ENCODE measurements at places on chromosomes 3 and 15. TPM values are rescaled to one million over a fixed set of nuclear protein-coding genes. Genes with fewer than 3 reads are reported as not detected.

- no peaks in the 10 kb centered on the region for H3K36me3 ChIP-seq
- H3K4me3 ChIP-seq = no peak overlapping the region
- no peak for DNase-seq
- peaks cover 51% of the 10 kb centered on the region for H3K4me1 ChIP-seq
- H3K27me3 ChIP-seq = no peaks in the 10 kb centered on the region
These were observed 6.4 kb downstream of the HES1 start for GRCh38 chr3:194142156-194142910.

GRCh38 chr15:56758770-56759449 is 25.6 kb upstream of the ZNF280D start:
- no peaks in the 10 kb centered on the region for H3K27me3 ChIP-seq
- DNase-seq = no peak

SLC22A13 gene
- not detected for total RNA-seq

DNA sequence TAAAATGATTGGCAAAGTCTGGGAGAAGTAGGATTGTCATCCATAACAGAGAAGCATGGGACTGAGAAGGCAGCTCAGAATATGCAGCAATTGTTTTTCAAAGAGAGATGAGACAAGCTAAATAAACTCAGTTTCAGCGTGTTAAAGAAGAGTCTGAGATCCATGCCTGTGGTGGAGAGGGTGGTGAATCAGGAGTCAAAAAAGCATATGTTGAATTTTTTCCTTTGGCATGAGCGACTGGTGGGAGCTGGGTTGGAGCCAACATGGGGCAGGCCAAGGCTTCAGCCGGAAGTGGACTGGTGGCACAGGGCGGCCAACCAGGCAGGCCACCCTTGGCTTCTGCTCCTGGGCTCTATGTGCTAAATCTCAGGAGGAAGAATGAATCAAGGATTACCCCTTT is 102.0 kb downstream of the SST start:
- no peaks in the 10 kb centered on the region for H3K36me3 ChIP-seq
- H3K27me3 ChIP-seq = no peaks in the 10 kb centered on the region
- H3K27ac ChIP-seq = peak overlapping the region; percentile 70

GRCh38 chr3:134315286-134316106 is 58.8 kb downstream of the AMOTL2 start:
- peak overlapping the region; percentile 94 for H3K27ac ChIP-seq
- no peaks in the 10 kb centered on the region for H3K27me3 ChIP-seq
- H3K4me1 ChIP-seq = peaks cover 46% of the 10 kb centered on the region
- no peak overlapping the region for H3K4me3 ChIP-seq

DNA sequence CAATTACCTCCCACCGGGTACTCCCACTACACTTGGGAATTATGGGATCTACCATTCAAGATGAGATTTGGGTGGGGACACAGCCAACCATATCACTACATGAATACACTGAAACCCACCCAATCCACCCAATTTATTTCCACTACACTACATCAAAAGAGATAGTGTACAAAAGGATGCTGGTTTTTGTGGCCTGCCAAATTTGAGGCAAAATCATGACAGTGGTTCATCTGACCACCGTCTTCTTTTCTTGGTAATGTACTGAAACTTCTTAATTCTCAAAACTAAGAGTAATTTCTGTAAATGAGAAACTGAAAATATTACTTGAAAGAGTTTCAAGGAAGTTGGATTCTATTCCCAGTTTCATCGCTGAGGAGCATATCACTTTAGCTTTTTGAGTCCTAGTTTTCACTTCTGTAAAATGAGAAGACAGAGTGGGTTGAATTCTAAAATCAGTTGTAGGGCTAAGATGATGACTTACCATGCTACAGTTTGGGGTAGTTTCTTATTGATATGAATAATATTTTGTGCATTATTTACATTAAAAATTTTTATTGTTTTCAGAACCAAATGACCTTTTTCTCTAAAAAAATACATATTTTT is 360.4 kb upstream of the CNTN6 start:
- H3K27me3 ChIP-seq = no peaks in the 10 kb centered on the region
- no peak overlapping the region for H3K27ac ChIP-seq
- H3K4me3 ChIP-seq = no peak overlapping the region

DNA sequence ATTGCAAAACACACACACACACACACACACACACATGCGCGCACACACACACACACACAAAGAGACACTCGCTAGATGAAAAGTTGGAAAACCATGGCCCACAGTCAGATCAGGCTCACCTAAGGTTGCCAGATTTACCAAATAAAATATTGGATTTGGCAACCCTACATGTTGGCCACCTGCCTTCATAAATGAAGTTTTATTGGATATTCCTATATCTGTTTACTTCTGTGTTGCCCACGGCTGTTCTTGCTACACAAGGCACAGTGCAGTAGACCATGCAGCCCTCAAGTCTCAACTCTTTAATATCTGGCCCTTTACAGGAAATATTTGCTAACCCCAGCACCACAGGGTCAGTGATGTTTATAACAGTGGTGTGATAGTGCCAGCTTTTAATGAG is 445.0 kb upstream of the PROK2 start:
- H3K27ac ChIP-seq = no peak overlapping the region
- H3K4me3 ChIP-seq = no peak overlapping the region
- no peaks in the 10 kb centered on the region for H3K27me3 ChIP-seq
- peaks cover 10% of the 10 kb centered on the region for H3K4me1 ChIP-seq
- DNase-seq = peak; percentile 15
- no peaks in the 10 kb centered on the region for H3K36me3 ChIP-seq

DNA sequence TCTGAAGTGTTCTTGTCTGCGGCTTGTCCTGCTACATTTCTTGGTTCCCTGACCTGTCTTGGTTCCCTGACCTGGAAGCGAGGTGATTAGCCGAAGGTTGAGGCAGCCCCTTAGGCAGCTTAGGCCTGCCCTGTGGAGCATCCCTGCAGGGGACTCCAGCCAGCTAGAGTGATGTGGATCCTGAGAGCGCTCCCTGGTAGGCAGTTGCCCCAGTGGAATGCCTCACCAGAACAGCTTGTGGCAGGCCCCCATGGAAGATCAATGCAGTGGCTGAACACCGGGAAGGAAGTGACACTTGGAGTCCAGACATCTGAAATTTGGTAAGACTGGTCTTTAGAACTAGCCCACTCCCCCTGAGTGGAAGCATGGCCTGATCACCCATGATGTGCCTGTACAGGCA is 5.5 kb upstream of the ROBO1 start:
- H3K4me3 ChIP-seq = no peak overlapping the region
- no peak for DNase-seq
- no peaks in the 10 kb centered on the region for H3K36me3 ChIP-seq
- no peaks in the 10 kb centered on the region for H3K4me1 ChIP-seq
- H3K27me3 ChIP-seq = no peaks in the 10 kb centered on the region

DNA sequence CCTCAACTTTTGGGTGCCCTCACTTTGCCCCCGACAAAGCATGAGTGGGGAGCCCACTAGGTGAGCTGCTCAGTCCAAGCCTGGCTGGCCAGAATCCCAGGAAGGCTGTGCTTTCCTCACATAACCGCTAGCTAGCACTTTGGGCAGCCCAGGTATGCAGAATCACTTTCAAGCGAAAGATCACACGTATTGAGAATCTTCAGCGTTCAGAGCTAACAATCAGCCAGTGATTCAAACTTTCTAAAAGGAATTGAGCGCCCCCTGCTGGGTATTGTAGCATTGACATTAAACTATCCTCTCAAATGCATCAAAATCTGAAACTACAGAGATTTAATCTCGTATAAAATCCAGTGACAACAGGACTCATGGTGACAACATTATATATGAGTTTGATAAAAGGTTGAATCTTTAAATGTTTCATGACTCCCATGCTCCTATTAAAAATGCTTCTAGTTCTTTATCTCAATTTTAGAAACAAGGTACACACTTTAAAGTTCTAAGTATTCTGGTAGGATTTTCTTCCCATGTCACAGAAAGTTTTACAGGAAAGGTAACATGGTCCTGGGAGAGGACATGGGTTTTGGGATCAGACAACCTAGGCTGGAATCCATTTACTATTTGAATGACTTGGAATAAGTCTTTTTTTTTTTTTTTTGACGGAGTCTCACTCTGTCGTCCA is 11.8 kb downstream of the ANAPC13 start:
- H3K27me3 ChIP-seq = no peaks in the 10 kb centered on the region
- DNase-seq = peak; percentile 78
- no peak overlapping the region for H3K4me3 ChIP-seq
- no peaks in the 10 kb centered on the region for H3K36me3 ChIP-seq
- H3K27ac ChIP-seq = no peak overlapping the region

- H3K27me3 ChIP-seq = no peaks in the 10 kb centered on the region
- H3K4me3 ChIP-seq = no peak overlapping the region
- no peaks in the 10 kb centered on the region for H3K4me1 ChIP-seq
- no peaks in the 10 kb centered on the region for H3K36me3 ChIP-seq
- DNase-seq = no peak
These were observed 37.8 kb downstream of the SMARCC1 start for GRCh38 chr3:47743855-47744254.

TUSC7 gene
- not detected for total RNA-seq

ITIH3 gene
- 1.6 TPM for total RNA-seq

RASGRP1 gene
- 15.5 TPM for total RNA-seq

- no peak overlapping the region for H3K4me3 ChIP-seq
- peak; percentile 33 for DNase-seq
- no peak overlapping the region for H3K27ac ChIP-seq
- H3K27me3 ChIP-seq = no peaks in the 10 kb centered on the region
- H3K4me1 ChIP-seq = peaks cover 4% of the 10 kb centered on the region
These were observed 25.9 kb upstream of the SPRED1 start for GRCh38 chr15:38226608-38227266.

GRCh38 chr3:168881804-168882203 is 781.7 kb downstream of the MECOM start:
- no peak overlapping the region for H3K4me3 ChIP-seq
- no peaks in the 10 kb centered on the region for H3K27me3 ChIP-seq
- no peak for DNase-seq

All from body of pancreas (tissue), 4 donors.